Stimulated activated CD4-positive, alpha-beta T cell treated with anti-CD3 and anti-CD28 coated beads, Interleukin-15, amount 100 ng/mL, for 24 hours (primary cell): ENCODE measurements at places on chromosomes 5 and 9.
A peak's percentile ranks its signal among the peaks of the same experiment; 100 is the strongest.

GRCh38 chr5:103313056-103313455 is 54.5 kb downstream of the MACIR start:
- no peak for DNase-seq

DNA sequence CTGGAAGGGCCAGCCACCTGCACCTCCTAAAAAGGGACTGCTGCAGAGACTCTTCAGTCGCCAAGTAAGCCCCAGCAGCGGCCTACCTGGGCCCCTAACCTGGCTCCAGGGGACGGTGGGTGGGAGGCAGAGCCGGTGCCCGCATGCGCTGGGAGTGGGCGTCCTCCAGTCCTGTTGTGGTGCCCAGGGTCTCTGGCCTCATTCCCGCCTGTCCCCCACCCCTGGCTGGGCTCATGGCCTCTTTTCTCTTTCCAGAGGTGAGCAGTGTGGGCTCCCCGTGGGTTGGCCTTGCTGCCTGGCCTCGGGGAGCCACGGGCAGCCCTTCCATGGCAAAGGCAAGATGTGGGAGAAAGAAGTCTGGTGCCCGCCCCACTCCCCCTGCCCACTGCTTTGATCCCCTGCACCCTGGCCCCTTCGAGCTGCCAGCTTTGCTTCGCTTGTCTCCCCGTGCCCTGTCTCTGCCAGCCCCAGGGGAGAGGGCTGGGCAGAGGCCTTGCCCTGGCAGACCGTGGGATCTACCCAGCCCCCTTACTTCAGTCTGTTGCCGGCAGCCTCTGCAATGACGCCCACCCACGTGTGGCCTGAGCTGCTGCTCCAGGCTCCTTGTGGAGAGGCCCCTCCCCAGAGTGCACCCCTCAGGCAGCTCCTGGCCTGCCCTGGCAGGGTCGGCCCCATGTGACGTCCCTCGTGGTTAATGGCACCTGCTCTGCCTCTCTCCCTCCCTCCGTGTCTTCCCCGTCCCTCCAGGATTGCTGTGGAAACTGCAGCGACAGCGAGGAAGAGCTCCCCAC is 5.4 kb upstream of the PRR7 start:
- DNase-seq = no peak

DNA sequence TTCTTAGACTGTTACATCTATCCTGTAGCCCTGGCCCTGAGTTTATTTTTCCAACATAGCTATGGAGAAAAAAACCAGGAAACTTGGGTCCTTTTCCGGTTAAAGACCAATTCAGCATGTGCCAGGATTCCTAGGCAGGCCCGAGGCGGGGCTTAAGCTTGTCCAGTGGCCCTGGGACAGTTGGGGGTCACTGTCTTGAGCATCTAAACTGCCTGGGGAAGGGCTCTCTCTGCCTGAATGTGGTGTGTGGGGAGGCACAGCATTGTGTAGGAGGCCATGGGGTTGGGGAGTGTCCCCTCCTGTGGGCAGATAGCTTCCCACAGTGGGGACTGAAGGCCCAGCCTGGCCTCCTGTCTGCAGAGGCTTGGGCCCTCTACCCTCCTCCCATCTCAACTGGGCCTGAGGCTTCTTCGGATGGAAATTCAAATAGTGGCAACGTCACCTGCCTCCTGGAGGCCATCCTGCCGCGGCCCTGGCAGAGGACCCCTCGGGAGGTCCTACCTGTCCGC is 88.8 kb downstream of the PHF2 start:
- DNase-seq = no peak

- peak; percentile 39 for DNase-seq
These were observed 165.9 kb upstream of the OTULINL start for GRCh38 chr5:14415698-14416074.

- no peak for DNase-seq
These were observed 249.6 kb downstream of the PBX3 start for GRCh38 chr9:125996791-125997190.

- DNase-seq = no peak
These were observed 106.8 kb downstream of the PDE6A start for GRCh38 chr5:149837680-149838269.

DNA sequence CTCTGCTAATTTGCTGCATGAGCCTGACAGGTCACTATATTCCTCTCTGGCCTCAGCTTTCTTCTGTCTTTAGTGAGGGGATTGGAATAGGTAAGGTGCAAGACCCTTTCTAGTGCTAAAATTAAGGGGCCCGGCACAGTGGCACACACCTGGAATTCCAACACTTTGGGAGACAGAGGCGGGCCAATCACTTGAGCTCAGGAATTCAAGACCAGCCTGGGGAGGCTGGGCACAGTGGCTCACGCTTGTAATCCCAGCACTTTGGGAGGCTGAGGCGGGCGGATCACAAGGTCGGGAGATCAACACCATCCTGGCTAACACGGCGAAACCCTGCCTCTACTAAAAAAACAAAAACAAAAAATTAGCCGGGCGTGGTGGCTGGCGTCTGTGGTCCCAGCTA is 37.2 kb downstream of the EGR1 start:
- DNase-seq = no peak

DNA sequence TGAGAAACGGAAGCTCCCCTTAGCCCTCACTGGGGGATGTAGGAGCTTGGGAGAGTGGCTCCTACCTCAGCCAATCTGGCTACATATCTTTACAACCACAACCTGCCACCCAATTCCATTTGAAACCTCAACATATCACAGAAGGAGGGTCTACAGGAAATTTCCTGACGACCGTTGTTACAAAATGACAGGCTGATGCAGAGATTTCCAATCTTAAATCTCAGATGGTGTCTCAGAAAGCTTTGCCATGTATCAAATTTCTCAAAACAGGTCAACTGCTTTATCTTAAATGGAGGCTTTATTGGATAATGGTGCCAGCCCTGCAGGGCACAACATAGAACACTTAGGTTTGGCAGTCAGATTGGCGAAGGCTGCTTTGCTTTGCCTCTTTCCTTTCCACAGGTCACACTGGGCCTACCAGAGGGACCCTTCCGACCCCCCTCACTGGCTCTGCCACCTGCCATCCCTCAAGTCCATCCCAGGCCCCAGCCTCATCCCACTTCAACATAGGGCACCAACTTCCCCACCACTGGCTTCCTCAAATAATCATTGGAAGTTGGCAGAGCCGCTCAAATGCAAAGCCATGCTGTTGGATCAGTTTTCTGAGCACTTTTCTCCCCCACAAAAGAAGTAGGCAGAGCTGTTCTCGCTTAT is 11.1 kb upstream of the SPATA31E1 start:
- no peak for DNase-seq

DNA sequence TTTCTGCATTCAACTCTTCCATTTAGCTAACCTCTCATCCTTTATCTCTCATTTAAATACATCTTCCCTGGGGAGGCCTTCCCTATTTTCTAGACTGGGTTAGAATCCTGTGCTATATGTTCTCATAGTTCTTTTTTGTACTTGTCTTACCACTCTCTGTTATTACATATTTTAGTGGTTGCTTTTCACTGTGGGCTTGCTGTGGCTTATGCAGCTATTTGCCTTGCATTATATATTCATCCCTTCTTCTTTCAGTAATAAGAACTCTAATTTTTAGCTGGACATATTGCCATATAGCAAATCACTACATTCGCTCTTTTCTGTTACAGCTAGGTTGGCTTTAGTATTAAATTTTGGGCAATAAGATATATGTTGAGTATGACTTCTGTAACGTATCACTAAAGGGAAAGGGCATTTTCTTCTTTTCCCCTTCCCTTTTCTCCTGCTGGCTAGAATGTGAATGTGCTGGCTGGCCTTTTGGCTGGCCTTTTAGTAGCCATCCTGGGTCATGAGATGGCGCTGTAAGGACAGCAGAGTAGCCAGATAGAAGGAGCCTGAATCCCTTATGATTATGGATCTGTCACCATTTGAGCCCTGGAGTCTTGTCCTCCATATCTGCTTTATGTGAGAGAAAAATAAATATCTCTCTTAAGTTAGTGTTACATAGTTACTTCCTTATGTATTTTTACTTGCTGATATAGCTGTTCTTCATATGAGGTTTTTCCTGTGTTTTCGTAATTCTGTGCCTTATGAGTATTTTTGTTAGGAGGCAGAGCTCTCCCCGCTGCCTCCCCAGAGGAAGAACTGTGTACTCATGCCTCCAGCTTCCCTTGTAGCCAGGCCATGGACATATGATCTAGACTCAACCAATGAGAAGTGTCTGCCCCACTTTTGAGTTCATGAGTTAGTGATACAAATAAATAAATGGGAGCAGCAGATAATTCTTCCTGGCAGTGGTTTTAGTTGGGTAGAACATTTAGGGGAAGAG is 65.8 kb downstream of the NDUFAF2 start:
- no peak for DNase-seq

DNA sequence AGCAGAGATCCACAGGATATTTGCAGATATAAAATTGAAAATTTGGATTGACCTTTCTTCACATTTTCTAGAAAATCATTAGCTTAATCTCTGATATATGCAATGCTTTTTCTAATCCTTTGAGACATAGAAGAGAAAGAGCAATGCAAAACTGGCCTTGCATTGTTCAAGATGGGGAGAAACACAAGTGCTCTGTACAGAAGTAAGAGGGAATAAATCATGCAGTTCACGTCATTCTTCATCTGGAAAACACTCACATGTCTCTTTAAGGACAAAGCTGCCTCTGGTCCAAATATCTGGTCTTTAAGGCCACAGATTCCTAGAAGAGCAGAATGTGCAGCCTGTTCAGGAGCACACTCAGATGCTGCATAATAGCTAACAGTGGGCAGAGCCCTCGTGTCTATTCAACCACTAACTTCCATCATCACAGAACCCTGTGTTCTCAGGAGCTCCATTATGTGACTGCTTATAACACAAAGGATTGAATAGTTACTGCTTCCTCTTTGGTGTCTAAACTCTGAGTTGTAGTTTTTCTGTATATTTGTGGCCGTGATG is 277.5 kb downstream of the PLK2 start:
- no peak for DNase-seq
